NCI-H345 (cell line): ENCODE measurements at places on chromosomes 4 and X.

DNA sequence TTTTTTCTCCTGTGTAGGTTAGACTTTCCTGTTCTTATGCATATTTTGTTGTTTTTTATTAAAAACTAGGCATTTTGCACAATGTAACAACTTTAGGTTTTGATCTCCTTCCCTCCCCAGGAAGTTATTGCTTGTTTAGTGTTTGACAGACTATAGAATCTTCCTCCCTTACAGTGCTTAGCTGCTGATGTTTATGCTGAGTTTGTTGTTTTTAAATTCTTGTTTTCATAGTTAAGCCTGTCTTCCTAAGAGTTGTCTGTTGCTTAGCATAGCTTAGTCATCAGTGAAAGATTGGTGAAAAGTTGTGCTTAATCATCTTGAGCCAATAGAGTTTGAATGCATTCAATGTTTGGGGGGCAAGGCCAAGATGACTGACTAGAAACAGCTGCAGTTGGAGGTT is 157.5 kb downstream of the NKX6-1 start:
- DNase-seq: no peak

DNA sequence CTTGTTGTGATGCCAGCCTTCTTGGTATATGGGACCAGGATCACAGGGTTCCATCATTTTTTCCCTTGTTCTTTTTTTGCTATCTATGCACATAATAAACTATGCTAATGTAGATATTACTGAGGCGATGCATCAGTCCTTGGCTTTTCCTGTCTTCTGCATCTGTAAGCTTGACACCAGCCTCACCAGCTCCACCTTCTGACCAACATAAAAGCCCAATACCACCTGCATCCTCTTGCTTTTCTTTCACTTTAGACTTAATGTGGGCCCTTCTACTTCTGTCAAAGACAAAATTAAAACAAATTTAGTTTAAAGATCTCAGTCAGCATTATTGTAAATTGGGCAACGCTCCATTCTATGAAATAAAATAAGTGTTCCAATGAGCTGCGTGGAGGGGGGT is 1718.8 kb upstream of the PCDH10 start:
- DNase-seq: no peak

- DNase-seq: no peak
Measured at GRCh38 chr4:91734682-91735081, 569.1 kb upstream of the GRID2 start.

DNA sequence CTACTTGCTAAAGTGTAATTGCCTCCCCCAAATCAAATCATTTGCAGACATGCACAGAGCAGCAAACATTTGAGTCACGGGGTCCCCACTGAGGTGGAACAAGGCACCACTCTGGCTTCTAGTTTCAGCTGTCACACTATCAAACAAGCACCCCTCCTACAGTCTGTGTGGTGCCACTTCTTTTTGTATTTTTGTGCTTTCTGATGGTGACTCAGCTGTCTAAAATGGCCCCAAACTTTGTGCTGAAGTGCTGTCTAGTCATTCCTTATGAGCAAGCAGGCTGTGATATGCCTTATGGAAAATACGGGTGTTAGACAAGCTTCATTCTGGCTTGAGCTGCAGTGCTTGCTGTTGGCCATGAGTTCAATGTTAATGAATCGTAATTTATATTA is 15.4 kb downstream of the IGFBP7 start:
- DNase-seq: no peak

- peak; percentile 23 for DNase-seq
Measured at GRCh38 chr4:183142571-183143550, 43.8 kb downstream of the WWC2 start.
